ENCODE measurements at places on chromosomes 6 and 20. TPM values are rescaled to one million over a fixed set of nuclear protein-coding genes. Genes with fewer than 3 reads are reported as not detected.
A peak's percentile ranks its signal among the peaks of the same experiment; 100 is the strongest.

Gene HLA-DMB
- total RNA-seq = 76.7 TPM

Gene MUC22
- total RNA-seq = 0.06 TPM

DNA sequence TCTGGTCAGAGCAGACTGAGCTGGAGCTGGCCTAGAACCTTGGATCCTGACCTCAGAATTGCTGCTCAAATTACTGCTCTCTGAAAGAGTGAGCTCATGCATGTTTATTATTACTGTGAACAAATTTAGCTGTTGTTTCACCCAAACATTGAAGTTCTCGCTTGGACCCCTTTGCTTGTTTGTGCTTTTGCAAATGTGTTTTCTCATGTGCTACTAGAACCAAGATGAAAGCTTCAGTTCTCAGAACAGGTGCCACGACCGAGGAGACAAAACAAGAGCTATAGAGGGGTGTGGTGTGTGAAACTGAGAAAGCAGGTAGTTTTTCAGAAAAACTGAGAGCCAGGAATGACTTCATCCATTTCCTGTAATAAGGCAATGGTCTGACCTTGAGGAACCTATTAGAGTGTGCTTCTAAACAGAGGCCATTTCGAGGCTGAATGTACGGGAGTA is 50.0 kb upstream of the ESR1 start:
- no peak for DNase-seq

DNA sequence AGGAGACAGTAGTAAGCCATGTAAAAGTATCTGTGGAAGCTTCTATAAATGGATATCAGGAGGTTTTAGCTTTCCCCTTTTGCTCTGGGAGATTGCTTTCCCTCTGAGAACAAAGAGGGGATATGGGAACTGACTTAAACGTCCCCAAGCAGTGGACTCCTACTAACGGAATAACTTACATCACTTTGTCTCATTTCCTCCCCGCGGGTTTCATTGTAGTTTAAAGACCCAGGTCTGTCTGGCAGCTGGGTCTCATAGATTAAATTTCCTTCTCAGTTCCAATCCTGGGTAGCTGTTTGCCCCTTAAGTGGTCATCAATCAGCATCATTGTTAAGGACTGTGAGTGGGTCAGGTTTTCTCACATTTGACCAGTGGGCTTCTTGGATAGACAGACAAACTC is 68.7 kb downstream of the PLAGL1 start:
- no peak for DNase-seq

Gene KHDC3L
- not detected for total RNA-seq

DNA sequence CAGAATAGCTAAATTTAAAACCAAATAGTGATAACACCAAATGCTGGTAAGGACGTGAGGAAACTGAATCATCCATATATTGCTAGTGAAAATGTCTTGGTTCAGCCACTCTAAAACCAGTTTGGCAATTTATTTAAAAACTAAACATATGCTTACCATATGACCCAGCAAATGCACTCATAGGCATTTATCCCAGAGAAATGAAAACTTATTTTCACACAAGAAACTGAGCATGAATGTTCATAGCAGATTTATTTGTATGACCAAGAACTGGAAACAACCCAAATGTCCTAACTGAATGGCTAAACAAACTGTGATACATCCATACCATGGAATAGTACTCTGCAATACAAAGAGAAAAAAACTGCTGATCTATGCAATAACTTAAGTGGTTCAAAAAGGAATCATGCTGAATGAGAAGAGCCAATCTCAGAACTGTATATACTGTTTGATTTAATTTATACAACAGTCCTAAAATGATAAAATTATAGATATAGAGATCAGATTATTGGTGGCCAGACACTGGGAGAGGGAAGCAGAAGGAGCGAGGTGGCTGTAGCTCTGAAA is 115.6 kb upstream of the ADGRF1 start:
- DNase-seq = no peak

DNA sequence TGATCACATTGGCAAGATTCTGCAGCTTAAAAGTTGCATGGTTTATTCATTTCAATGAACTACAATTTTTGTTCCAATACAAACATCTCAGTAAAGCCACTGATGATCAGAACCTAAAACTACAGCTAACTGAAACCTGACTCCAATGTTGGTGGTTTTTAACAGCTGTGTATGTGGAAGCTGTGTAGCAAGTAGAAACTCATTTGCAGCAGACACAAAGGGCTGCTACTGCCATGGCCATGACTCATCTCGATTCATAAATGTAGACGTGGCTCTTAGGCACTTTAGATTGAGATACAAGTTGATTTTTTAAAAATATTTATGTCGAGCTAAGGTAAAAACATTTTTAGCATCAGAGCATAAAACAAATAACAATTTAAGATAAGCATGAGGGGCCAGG is 19.5 kb upstream of the MAP3K4 start:
- peak; percentile 19 for DNase-seq

Gene TMEM14C
- total RNA-seq = 78.7 TPM

GRCh38 chr6:10749734-10750133 is 2.1 kb downstream of the TMEM14B start:
- DNase-seq = no peak

Gene GUCA1A
- not detected for total RNA-seq

Gene SPATS1
- total RNA-seq = 4.4 TPM

Gene CCNC
- 46.4 TPM for total RNA-seq

- no peak for DNase-seq
Observed at GRCh38 chr20:10573951-10574339, 99.9 kb downstream of the JAG1 start.

Gene PIM1
- total RNA-seq = 56.2 TPM

- no peak for DNase-seq
Observed at GRCh38 chr20:55500130-55500529, 505.2 kb downstream of the CBLN4 start.

DNA sequence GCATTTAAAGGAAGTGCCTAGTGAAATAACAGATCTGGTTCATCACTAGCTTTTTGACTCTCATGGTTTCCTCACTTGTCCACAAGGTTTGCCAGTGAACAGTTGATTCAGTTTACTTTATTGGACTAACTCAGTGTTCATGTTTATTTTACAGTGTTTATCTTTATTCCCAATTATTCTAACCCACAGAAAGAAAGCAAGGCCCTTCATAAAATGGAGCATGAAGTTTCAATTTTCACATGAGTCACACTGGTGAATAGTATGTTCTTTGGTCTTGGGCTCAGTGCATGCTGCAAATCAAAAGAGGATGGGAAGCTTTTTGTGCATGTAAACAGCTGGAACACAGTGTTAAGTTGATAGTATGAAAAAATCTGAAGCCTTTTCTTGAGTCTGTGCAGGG is 217.6 kb upstream of the HDDC2 start:
- peak; percentile 2 for DNase-seq

DNA sequence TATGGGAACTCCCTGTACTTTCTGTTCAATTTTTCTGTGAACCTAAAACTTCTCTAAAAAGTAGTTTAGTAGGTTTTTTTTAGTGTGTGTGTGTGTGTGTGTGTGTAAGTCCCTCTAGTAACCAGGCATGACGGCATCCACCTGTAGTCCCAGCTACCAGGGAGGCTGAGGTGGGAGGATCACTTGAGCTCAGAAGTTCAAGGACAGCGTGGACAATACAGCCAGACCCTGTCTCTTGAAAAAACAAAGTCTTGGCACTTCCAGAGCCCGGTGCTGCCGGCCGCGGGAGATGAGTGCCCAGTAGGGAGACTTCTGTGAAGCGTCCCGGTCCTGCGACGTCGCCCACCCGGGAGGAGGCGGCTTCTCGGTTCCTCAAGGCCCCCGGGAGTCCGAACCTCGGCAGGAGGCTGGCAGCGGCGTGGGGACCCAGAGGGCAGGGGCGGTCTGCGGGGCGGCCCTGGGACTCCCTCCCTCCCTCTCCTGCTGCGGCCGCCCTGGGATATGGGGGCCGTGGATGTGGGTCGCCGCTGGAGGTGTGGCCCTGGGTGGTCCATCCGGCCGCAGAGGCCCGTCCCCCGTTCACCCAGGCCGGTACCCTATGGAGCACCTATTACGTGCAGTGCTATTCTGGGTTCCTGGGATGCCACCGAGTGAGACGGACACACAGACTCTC is 78.0 kb upstream of the SIRPG start:
- no peak for DNase-seq

DNA sequence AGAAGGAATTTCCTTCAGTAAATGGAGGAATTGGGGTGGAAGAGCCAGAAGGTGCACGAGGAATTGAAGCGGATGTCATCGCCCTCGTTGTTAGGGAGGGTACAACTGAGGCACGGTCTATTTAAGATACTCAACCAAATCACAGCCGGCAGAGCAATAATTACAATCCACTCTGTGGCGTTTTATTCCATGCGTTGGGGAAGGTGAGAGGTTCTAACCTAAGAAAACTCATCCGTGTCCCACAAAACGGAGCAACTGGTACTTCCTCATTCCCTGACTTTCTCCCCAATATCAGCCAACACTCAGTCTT is 802 bp upstream of the RRBP1 start:
- DNase-seq = no peak

Gene ADGB
- 9.7 TPM for total RNA-seq

Gene BTN1A1
- total RNA-seq = 0.26 TPM

DNA sequence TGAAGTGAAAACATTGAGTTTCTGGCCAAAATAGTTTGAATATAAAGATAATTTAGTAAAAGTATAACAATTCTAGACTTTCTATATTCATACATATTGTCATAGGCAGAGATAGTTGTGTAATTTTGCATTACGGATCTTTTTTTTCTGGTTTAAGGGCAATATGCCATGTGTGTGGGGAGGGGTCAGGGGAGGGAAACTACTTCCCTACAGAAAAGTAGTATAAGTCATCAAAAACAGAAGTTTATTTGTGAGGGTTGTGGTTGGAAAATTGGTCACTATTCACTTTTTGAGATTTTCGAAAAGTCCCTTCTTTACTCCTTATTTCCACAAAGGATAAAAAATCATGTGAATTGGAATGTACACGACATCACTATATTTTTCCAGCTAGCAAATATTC is 288.2 kb upstream of the PREP start:
- DNase-seq = no peak

Gene PRDM13
- total RNA-seq = not detected

DNA sequence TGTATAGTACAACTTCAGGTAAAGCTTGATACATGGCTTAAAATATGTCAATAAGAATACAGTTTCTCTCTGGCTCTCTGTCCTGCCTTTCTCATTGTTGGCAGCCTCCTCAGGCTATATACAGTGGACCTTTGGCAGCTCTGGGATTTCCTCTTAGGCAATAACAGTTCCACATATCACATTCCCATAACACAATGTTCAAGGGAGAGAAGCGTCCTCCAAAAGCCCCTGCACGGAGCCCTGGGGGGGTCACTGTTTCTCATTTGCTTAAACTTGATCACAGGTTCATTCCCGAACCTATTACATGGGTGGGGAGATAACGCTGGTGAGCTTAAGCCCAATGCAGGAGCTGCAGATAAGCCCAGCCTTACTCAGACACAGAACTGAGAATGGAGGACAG is 4.4 kb upstream of the FLRT3 start:
- DNase-seq = peak; percentile 39
